ENCODE measurements at places on chromosomes 11 and 22.

DNA sequence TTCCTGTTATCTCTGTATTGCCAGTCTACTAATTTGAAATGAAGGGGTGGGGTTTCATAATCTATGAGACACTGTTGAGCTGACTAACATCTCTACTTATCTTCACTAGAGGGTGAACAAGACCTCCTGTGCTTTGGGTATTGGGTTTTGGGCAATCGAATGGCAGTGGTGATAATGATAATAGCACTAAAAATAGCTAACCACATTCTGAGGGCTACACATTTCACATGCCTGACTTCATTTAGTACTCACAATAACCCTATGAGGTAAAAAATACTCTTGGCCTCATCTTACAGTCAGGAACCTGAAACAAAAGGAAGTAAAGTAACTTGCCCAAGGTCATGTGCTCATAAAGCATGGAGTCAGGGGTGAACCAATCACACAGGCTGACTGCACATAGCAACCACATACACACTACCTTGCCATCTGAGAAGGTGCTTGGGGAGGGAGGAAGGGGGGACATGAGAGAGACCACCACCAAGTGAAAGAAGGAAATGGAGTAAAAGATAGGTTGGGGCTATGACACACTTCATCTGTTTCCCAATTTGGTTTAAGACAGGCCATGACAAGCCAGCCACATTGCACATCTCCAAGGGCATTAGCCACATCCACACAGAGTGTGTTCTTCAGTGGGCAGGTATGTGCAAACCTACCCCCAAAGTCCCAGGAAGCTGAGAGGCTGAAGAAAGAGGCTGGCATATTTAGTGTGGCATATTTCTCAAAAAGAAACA, 387.6 kb upstream of the DDI1 start:
- no peak for DNase-seq

DNA sequence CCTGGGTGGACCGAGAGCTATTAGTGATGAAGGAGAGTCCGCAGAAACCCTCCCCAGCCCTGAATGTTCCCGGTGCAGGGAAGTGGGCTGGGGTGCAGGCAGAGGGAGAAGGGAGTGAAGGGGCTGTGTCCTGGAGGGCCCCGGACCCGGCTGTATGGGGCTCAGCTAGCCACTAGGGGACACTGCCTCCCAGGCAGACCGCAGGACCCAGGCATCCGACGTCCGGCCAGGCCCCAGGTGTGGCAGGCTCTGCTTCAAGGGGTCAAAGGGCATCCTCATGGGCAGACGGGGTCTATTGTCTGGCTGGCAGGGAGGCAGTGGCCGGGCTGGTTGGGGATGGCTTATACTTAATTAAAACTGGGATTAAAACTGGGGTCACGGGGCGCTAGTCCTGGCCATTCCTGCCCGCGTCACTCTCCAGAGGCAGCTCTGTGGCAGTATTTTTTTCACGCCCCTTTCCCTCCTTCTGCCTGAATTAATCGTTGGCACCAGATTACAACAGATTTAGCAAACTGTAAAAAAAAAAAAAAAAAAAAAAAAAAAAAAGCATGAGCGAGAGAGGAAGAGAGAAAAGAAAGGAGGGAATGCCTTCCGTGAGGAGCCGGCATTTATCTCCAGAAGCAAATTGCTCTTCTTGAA, 5.1 kb downstream of the FLRT1 start:
- DNase-seq = no peak

DNA sequence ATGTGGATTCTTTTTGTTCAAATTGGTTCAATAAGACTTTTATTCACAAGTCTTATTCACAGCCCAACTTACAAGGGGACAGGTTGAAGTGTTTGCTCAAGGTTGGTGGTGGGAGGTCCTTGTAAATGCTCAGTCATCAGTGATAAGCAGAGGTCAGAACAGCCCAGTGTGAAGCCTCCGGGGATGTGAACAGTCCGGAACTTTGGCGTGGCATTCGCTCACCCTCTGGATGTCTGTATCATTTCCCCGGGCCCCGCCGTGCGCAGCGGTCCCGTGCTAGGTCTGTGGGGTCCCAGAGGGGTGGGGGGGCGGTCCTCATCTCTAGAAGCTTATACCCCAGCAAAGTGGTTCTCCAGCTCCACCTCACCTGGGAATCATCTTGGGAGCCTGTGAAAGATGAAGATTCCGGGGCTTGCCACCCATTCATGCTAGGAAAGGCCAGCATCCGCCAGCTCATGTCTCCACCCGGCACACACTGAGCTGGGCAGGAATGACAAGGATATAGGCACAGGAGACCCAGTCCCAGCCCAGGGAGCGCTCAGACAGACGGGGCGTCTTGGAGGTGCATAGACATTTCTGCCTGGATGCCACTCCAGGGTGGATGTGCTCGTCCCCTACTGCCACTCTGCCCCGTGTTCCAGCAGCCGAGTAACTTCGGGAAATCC, 327.5 kb downstream of the TBC1D22A start:
- DNase-seq = no peak

DNA sequence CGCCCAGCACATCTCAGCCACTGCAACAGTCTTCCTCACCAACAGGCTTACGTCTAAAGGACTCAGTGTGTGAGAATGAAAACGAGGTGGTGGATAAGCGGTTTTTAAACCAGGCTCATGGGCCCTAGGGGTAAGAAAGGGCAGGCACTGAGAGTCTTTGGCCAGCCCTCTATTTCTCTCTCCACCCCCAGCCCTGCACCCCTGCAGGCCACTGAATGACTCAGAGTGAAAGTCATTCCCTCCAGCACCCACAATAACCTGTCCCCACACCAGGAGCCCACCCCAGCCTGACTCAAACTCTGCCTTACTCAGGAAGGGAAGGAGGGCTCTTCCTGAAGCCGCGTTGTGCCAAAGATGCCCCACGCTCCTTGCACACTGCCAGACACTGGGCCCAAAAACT, 72.0 kb downstream of the LARGE1 start:
- no peak for DNase-seq

- DNase-seq = no peak
These were observed 59.4 kb downstream of the MICAL2 start for GRCh38 chr11:12169822-12170221.

DNA sequence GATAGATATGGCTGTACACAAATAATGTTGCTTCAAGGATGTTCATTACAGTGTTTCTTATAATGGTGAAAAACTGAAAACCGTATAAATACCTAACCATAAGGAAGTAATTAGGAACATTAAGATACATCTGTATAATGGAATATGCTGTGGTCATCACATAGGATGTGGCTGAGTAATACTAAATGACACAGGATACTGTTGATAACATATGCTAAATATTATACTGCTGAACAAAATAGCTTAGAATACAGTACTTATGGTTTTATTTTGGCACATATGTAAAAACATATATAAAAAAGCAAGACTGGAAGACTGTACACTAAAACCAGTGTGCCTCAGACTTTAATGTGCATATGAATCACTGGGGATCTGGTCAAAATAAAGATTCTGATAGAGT, 43.8 kb downstream of the FBXO7 start:
- DNase-seq = no peak

GRCh38 chr22:32389685-32390084, 22.4 kb downstream of the RTCB start:
- no peak for DNase-seq

DNA sequence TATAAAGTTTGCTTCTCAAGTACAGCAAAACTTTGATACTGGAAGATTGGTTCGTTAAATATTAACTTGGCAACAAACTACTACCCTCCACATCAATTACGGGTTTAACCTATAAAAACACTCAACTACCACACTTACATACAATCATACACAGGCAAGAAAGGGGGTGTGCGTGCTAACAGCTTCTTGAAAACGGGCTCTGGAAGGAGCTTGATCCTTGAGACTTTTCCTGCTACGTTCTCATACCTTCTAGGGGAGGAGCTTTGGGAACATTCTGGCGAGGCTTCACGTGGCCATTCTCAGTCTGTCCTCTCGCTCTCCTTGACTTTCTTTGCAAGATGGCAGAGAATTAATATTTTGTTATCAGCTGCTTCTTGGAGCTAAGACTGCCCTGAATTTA, 6.8 kb upstream of the ESAM start:
- DNase-seq = no peak
